NCI-H1436 (cell line): ENCODE measurements at places on chromosomes 12 and 14.
A peak's percentile ranks its signal among the peaks of the same experiment; 100 is the strongest.

DNA sequence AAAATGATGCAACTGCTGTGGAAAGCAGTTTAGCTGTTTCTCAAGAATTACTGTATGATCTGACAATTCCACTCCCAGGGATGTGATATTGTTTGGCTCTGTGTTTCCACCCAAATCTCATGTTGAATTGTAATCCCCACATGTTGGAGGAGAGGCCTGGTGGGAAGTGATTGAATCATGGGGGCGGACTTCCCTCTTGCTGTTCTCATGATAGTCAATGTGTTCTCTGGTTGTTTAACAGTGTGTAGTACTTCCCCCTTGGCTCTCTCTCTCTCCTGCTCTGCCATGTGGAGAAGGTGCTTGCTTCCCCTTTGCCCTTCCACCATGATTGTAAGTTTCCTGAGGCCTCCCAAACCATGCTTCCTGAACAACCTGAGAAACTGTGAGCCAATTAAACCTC is 93.4 kb upstream of the CPM start:
- DNase-seq, result no peak

GRCh38 chr12:100248886-100249285 is 18.0 kb downstream of the DEPDC4 start:
- DNase-seq, result no peak

DNA sequence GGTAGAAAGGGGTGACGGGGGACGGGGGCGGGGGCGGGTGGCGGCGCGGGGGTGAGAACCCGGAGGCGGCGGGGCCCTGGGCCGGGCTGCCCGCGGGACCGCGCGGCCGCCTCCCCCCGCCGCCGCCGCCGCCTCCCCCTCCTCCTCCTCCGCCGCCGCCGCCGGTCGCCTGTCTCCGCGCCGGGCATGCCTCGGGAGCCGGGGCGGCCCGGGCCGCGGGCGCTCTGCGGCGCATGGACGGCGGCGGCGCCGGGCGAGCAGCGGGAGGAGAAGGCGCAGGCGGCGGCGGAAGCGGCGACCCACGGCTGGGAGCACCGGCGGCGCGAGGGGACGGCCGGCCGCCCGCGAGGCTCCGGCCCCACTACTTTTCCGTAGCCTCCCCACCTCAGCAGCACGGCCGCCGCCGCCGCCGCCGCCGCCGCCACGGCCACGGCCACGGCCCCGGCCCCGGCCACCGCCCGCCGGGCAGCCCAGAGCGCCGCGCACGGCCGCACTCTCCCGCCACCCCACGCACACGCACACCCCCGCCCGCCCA is at the start of gene NPAS3:
Gene NPAS3 (plus strand): TSS at position 161 of the 535 bp plus-strand sequence.
- DNase-seq, result no peak

DNA sequence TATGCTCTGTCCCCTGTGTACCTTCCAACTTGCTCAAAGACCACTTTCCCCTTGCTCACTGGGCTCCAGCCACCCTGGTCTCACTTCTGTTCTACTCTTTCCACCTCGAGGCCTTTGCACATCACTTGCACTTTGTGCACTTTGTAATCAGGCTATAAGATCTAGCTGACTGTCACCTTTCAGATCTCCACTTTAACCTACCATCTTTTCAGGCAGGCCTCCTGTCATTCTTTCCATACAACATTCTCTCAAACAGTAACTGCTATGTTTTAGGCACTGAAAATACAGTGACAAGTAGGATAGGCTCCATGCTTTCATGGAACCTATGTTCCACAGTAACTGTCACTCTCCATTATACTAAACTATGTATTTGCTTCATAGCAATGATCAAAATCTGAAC is 14.0 kb downstream of the CPM start:
- DNase-seq, result no peak

- DNase-seq, result no peak
These were observed 20.7 kb downstream of the GCH1 start for GRCh38 chr14:54881761-54882401.

DNA sequence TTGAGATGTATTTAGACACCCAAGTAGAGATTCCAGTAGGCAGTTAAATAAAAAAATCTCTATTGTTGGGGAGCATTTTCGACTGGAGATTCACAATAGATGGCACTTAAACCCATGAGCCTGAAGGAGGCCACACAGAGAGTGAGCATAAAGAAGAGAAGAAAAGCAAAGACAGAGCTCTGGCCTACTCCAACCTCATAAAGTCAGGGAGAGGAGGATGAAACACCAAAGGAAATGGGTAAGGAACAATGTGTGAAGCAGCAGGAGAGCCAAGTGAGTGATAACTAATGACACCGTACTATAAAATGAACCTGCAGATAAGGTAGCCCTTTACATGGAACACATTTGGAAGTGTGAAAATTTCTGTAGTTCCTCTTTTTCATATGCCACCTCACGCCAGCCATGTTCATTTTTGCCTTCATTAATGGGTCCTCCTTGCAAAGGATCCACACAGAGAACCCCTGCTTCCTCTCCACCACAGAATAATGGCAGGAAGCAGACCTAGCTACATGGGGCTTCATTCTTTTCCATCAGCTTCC is 150.0 kb upstream of the SYT10 start:
- no peak for DNase-seq

DNA sequence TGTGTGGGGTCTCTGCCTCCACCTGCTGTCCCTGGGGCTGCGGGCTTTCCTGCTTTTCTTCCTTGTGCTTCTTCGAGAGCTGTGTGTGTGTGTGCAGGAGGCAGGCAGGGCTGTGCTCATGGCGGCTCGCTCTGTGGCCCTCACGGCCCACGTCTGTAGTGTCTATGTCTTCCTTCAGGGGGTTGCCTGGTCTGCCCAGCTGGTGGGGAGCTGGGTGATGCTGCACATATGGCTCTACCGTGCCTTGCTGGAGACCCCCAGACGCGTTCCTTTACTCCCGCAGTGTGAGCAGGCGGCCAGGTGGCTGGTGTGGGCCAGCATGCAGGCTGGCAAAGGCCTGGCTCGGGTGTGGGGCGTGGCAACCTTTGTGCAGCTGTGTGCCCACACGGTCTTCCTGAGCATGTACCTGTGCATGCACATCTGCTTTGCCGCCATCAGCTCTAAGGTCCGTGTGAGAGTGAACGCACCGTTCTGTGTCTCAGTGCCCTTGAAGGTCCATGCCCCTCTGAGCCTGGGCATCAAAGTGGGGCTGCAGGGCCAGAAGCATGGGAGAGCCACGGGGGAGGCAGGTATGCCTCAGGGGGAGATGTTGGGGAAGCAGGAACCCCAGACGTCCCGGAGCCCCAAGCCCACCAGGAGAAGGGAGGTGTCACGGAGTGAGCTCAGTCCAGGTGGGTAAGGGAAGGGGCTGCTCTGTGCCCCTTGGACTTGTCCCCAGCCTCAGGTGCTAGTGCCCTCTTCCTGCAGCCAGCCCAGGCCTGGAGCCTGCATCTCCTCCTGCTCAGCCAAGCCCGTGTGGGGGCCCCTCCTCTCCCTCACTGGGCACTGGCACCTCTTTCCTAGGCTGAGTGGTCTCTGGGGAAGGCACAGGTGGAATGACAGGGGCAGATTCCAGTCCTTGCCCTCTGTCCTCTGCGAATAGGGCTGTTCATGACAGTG is 26.4 kb downstream of the CLSTN3 start:
- no peak for DNase-seq

GRCh38 chr14:33486332-33486890 is 464.5 kb downstream of the EGLN3 start:
- DNase-seq, result no peak

GRCh38 chr14:54322701-54323337 is 74.0 kb upstream of the CDKN3 start:
- peak; percentile 11 for DNase-seq

GRCh38 chr14:30988509-30988908 is 36.9 kb upstream of the AP4S1 start:
- no peak for DNase-seq

- no peak for DNase-seq
These were observed 63.0 kb downstream of the TMEM121 start for GRCh38 chr14:105589161-105589925.

DNA sequence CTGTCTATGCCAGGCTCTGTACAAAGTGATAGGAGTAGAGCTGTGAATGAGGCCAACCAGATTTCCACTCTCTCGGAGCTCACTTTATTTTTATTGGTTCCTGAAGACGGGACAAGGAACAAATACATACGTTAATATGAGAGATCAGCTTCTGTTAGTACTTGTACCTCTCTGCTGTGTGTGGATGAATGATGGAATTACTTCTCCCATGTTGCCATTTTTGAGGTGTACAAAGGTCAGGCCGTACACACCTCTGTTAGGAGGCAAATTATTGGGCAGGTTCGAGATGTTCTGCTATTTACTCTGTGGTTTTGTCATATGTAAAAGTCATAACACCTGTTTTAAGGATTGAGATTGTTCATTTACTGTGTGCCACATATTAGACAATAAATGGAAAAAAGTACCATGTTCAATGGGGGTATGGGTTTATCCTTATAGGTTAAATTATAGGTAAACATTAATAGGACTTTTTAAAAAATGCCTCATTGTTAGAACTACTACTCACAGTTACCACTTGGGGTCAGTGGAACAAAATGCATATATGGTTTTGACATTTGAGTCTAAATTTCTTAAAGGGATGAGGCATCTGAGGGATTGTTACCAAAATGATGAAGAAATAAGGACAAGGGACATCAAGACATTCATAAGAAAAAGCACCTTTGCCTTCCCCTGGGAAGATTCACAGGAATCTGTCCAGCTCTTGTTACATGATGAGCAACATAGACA is 26.9 kb downstream of the WBP11 start:
- DNase-seq, result no peak
